CD4-positive, alpha-beta memory T cell (primary cell): ENCODE measurements at places on chromosomes 11 and 22. TPM values are rescaled to one million over a fixed set of nuclear protein-coding genes. Genes with fewer than 3 reads are reported as not detected.

GRCh38 chr11:2652333-2653197 is 47.2 kb downstream of the KCNQ1OT1 start:
- no peaks in the 10 kb centered on the region for H3K27me3 ChIP-seq
- no peak for DNase-seq
- H3K4me3 ChIP-seq = no peak overlapping the region
- H3K27ac ChIP-seq = no peak overlapping the region
- H3K4me1 ChIP-seq = no peaks in the 10 kb centered on the region

DNA sequence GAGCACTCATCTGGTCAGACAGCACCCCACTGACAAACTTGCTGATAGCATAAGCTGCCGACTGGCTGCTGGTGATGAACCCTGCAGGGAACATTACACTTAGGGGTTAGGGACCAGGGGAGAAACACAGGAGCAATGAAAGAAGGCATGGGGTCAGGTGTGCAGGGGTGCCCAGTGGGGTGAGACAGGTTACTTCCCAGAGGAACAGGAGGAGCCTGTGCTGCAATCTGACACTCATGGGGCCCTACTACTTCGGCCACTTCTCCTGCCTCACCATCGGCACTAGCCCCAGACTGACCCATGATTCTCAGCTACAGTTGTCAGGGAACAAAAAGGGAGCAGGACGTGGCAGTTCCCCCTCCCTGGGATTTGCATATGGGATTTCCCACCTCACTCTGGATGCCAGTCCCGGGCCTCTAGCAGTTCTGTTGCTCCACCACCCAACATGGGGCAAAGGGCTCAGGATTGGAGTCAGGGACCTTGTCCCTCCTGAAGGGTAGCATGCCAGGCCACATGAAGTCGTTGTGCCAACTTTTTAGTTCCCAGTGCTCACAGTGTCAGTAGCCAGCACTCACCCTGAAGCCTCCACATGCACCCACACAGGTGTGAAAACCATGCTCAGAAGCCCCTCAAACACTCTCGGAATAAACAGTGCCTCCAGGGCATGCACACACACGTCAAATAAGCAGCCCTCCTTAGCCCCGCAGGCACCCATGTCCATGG is 2.2 kb downstream of the SLC37A4 start:
- no peaks in the 10 kb centered on the region for H3K27me3 ChIP-seq
- H3K4me1 ChIP-seq = peaks cover 32% of the 10 kb centered on the region
- H3K27ac ChIP-seq = peak overlapping the region; percentile 76
- H3K4me3 ChIP-seq = peak overlapping the region; percentile 3

DNA sequence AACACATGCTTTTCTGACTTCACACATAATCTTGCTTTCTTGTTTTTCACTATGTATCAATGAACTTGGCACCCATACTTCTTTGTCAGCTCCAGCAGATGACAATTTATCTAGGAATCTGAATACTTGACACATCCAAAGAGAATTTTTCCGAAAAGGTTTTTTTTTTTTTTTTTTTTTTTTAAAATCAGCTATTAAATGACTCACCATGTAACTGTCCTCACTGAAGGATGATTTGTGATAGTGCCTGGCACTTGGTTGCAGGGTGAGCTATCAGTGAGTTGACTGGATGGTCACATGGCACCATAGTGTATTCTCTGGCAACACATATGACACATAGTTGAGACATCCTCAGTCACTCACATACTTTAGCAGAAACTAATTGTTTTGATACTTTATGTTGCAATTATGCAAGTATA is 133.4 kb upstream of the E2F8 start:
- no peak for DNase-seq
- H3K4me3 ChIP-seq = no peak overlapping the region
- H3K27me3 ChIP-seq = no peaks in the 10 kb centered on the region
- no peaks in the 10 kb centered on the region for H3K36me3 ChIP-seq
- no peak overlapping the region for H3K27ac ChIP-seq

DNA sequence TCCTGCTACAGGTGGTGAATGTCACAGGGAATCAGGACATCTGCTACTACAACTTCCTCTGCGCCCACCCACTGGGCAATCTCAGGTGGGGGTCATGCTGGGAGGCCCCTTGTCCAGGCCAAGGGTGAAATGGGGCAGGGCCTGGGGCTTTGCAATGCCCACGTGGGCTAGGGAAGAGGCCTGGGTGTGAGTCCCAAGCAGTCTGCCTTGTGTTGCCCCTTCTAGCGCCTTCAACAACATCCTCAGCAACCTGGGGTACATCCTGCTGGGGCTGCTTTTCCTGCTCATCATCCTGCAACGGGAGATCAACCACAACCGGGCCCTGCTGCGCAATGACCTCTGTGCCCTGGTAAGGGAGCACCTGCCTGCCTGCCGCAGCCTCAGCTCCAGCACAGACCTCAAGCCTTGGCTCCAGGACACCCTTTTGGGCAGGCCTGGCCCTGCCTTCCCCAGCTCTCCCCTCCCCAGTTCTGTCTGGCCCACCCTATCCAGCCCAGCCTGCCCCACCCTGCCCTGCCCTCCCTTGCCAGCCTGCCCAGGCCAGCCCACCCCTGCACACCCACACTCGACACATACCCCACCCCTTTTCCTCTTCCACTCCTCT is 9.1 kb upstream of the TAGLN start:
- H3K4me3 ChIP-seq = no peak overlapping the region
- H3K4me1 ChIP-seq = no peaks in the 10 kb centered on the region
- H3K36me3 ChIP-seq = peaks cover 8% of the 10 kb centered on the region
- no peak overlapping the region for H3K27ac ChIP-seq
- H3K27me3 ChIP-seq = no peaks in the 10 kb centered on the region
- no peak for DNase-seq

- H3K27ac ChIP-seq = no peak overlapping the region
- no peaks in the 10 kb centered on the region for H3K4me1 ChIP-seq
- no peaks in the 10 kb centered on the region for H3K27me3 ChIP-seq
- peaks cover 36% of the 10 kb centered on the region for H3K36me3 ChIP-seq
- DNase-seq = no peak
Measured at GRCh38 chr22:42805016-42805997, 51.8 kb downstream of the ARFGAP3 start.

The MPPED1 gene
- total RNA-seq = not detected

- no peak overlapping the region for H3K27ac ChIP-seq
- no peaks in the 10 kb centered on the region for H3K36me3 ChIP-seq
- H3K4me1 ChIP-seq = no peaks in the 10 kb centered on the region
- no peaks in the 10 kb centered on the region for H3K27me3 ChIP-seq
- DNase-seq = no peak
Measured at GRCh38 chr22:43312608-43313007, 30.6 kb downstream of the SCUBE1 start.

DNA sequence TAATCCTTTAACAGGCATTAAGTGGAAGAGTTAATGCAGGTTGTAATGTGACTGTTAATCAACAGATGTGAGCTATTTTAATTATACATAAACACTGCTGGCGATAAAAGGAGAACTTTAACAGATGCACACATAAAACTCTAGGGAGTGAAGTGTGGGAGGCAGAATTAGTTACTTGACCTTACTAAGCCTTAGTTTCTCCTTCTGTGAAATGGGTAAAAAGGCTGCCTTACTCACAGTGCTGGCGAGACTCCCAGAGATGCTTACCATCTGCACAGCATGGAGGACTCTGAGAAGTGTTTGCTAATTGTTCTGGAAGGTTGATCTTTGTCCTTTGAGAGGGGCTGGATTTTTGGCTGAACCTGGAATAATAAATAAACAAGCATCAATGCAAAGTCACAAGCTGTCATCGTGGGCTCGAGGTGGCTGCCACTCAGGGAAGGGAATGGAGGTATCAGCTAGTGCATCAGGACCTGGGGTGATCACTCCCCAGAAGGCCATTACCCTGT is 58.6 kb upstream of the MPEG1 start:
- H3K4me1 ChIP-seq = peaks cover 24% of the 10 kb centered on the region
- no peak for DNase-seq
- no peak overlapping the region for H3K27ac ChIP-seq
- H3K27me3 ChIP-seq = no peaks in the 10 kb centered on the region
- H3K4me3 ChIP-seq = no peak overlapping the region

GRCh38 chr11:10317151-10317755 is 12.4 kb downstream of the ADM start:
- H3K27me3 ChIP-seq = no peaks in the 10 kb centered on the region
- DNase-seq = no peak
- H3K36me3 ChIP-seq = no peaks in the 10 kb centered on the region

The H19 gene
- not detected for total RNA-seq

The RAG1 gene
- total RNA-seq = 0.73 TPM

GRCh38 chr11:8768625-8769333 is 86.2 kb downstream of the RPL27A start:
- no peaks in the 10 kb centered on the region for H3K27me3 ChIP-seq
- no peaks in the 10 kb centered on the region for H3K36me3 ChIP-seq
- H3K4me3 ChIP-seq = no peak overlapping the region
- DNase-seq = no peak

The VPS37C gene
- total RNA-seq = 7.9 TPM

DNA sequence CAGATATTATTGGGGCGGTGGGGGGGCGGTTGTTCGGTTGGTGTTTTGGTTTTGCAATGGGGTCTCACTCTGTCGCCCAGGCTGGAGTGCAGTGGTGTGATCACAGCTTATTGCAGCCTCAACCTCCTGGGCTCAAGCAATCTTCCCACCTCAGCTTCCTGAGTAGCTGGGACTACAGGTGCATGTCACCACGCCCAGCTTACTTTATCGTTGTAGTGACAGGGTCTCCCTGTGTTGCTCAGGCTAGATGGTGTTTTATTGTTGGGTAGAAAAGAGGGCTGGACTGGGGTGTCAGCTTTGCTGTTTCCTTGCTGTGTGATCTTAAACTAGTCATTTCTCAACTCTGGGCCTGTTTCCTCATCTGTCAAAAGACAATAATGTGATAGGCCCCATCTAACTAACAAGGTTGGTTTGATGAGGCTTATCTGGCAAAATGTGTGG is 17.5 kb upstream of the MYH9 start:
- no peaks in the 10 kb centered on the region for H3K36me3 ChIP-seq
- peak; percentile 47 for DNase-seq
- H3K27ac ChIP-seq = peak overlapping the region; percentile 45
- no peak overlapping the region for H3K4me3 ChIP-seq

DNA sequence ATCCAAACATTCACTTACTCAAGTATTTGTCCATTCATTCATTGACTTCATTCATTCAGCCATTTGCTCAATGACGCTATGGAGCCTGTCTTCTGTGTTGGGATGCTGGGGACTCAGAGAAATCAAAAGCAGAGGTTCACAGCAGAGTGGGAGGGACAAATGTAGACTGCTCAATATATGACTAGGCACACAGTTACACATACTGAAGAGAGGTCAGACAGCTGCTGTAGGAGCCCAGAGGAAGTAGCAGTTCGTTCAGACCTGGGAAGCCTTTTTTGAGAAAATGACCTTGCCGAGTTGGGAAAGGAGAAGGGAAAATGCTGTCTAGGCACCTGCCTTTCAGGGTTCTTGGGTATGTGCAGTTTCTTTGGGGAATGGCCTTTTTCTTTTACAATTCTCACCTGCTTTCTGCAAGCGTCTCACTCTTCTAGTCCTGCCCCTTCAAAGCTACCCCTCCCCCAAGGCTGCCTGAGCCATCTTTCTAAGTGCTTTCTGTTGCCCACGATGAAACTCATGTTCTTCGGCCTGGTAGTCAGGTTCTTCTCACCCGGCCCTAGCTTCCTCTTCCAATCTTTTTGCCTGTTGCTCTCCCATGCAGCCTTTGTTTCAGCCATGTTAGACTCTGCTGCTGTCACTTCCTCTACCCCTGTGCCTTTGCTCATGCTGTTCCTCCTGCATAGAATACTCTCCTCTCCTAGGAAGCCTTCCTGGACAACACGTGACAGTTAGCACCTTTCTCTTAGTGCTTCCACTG is 4.2 kb upstream of the UVRAG start:
- H3K4me1 ChIP-seq = peaks cover 11% of the 10 kb centered on the region
- H3K27me3 ChIP-seq = no peaks in the 10 kb centered on the region
- H3K27ac ChIP-seq = no peak overlapping the region

- H3K27ac ChIP-seq = no peak overlapping the region
- H3K27me3 ChIP-seq = no peaks in the 10 kb centered on the region
- no peaks in the 10 kb centered on the region for H3K4me1 ChIP-seq
- H3K36me3 ChIP-seq = no peaks in the 10 kb centered on the region
Measured at GRCh38 chr11:73413256-73413655, 37.1 kb downstream of the RELT start.

GRCh38 chr11:59267196-59267595 is 54.5 kb upstream of the MPEG1 start:
- H3K27me3 ChIP-seq = no peaks in the 10 kb centered on the region
- no peaks in the 10 kb centered on the region for H3K4me1 ChIP-seq
- no peak for DNase-seq
- H3K36me3 ChIP-seq = no peaks in the 10 kb centered on the region

- H3K36me3 ChIP-seq = no peaks in the 10 kb centered on the region
- H3K4me1 ChIP-seq = no peaks in the 10 kb centered on the region
- H3K27me3 ChIP-seq = no peaks in the 10 kb centered on the region
Measured at GRCh38 chr11:85886089-85887056, 31.2 kb downstream of the CCDC83 start.

DNA sequence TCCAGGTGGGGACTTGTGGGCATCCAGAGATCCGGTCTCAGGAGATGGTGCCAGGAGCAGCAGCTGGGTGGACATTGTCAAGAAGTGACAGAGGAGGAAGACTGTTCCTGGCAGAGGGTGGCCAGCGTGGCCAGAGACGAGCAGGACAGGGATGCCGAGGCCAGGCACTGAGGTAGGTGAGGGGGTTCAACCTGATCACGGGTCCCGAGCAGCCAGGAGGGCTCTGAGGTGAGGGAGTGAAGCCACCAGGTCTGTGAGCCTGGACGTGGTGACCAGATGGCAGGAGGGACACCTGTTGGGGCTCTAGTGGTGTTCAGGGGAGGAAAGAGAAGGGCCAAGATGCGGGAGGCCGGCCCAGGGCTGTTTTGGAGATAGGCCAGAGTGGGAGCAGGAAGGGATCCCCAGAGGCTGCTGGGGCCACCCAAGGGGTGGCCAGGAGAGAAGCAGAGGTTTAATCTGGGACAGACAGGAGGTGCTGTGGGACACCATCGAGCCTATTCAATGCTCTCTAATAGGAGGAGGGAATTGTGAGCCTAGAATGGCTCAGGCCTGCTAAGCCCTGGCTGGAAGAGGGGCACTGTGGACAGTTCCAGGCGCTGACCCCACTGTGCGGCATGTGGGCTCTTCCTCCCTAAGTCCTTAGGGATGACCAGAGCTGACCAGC is 6.3 kb downstream of the PPM1F start:
- H3K27me3 ChIP-seq = no peaks in the 10 kb centered on the region
- no peak for DNase-seq
- no peak overlapping the region for H3K4me3 ChIP-seq
- peaks cover 6% of the 10 kb centered on the region for H3K36me3 ChIP-seq

The CHID1 gene
- total RNA-seq = 59.2 TPM

The IGSF22 gene
- total RNA-seq = 5.3 TPM

The EXPH5 gene
- 2.6 TPM for total RNA-seq

GRCh38 chr11:30758012-30758411 is 171.9 kb upstream of the MPPED2 start:
- H3K36me3 ChIP-seq = no peaks in the 10 kb centered on the region
- H3K27me3 ChIP-seq = no peaks in the 10 kb centered on the region
- H3K4me3 ChIP-seq = no peak overlapping the region
- no peaks in the 10 kb centered on the region for H3K4me1 ChIP-seq
- H3K27ac ChIP-seq = no peak overlapping the region

DNA sequence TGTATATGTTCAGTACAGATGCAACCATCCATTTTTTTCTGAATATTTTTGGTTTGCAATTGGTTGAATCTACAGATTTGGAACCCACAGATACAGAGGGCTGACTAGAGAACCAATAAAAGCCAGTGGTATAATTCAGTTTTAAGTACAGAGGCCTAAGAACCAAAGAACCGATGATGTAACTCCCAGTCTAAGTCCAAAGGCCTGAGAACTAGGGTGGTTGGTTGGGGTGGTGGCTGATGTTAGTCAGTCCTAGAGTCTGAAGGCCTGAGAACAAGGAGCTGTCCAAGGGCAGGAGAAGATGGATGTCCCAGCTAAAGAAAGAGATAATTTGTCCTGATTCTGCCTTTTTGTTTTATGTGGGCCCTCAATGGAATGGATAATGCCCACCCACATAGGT is 48.7 kb upstream of the LIN7C start:
- H3K36me3 ChIP-seq = no peaks in the 10 kb centered on the region
- no peak overlapping the region for H3K27ac ChIP-seq
- H3K27me3 ChIP-seq = no peaks in the 10 kb centered on the region
